ENCODE measurements at places on chromosomes 2 and 18.

GRCh38 chr2:234450431-234451124 is 46.3 kb downstream of the ARL4C start:
- DNase-seq: no peak

DNA sequence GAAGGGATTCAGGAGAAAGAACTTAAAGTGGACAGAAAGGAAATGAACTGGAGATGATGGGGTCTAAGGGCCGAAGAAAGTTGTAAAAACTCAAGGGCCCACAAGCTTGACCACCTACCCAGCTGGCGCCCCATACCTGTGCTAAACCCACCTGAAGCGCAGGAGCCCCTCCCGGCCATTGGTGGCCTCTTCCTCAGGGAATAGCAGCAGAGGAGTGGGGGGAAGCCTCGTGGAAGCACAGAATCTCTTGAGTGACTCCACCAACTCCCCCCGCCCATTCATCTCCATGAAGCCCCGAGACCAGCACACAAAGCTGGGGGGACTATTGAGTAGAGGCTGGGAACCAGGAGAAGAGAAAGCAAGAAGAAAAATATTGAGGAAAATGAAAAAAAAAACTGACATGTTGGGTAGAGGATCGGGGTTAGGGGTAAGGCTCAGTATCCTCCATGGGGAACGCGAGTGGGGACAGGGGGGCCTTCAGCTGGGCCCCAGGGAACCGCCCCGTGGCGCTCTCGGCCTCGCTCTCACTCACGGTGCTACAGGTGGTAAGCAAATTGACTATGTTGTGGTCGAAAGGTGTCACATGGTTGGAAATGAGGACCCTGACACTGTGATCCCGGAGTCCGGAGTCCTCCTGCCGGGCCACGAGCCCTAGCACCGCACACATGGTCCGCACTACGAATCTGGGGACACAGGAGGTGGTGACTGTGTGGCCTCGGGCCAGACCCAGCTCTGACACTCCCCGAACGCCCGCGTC is 728 bp downstream of the AUP1 start:
- no peak for DNase-seq

DNA sequence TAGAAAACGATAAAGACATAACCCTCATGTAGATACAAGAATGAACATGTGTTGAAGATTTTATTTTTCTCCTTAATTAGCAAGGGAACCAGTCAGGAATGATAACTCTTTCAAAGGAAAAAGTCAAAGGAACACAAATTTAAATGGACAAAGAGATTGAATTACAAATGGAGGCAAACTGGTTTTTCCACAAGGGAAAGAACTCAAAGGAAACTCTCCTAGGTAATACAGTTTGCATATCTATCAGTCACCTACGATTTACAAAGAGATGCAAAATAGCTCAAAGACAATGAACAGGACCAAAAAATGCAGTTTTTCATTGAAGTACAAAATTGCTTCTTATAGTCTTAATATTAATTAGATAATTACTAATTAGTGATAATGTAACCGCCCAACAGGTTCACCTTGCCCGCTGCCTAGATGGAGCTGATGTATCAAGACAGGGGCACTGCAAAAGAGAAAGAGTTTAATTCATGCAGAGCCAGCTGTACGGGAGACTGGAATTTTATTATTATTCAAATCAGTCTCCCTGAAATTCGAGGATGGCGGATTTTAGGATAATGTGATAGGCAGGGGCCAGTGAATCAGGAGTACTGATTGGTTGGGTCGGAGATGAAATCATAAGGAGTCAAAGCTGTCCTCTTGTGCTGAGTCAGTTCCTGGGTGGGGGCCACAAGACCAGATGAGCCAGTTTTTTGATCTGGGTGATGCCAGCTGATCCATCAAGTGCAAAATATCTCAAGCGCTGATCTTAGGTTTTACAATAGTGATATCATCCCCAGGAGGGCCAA is 151.0 kb downstream of the TMEM17 start:
- no peak for DNase-seq

- DNase-seq: no peak
Measured at GRCh38 chr18:36283448-36283847, 14.1 kb upstream of the FHOD3 start.

GRCh38 chr18:79887181-79888000 is 64.1 kb downstream of the SLC66A2 start:
- no peak for DNase-seq

GRCh38 chr2:52035391-52035790 is 1003.5 kb upstream of the NRXN1 start:
- DNase-seq: no peak

- DNase-seq: no peak
Measured at GRCh38 chr18:7447318-7448028, 119.6 kb upstream of the PTPRM start.

GRCh38 chr2:20439193-20439475 is 7.7 kb upstream of the RHOB start:
- no peak for DNase-seq

- no peak for DNase-seq
Measured at GRCh38 chr2:29360016-29360784, 245.0 kb downstream of the CLIP4 start.

DNA sequence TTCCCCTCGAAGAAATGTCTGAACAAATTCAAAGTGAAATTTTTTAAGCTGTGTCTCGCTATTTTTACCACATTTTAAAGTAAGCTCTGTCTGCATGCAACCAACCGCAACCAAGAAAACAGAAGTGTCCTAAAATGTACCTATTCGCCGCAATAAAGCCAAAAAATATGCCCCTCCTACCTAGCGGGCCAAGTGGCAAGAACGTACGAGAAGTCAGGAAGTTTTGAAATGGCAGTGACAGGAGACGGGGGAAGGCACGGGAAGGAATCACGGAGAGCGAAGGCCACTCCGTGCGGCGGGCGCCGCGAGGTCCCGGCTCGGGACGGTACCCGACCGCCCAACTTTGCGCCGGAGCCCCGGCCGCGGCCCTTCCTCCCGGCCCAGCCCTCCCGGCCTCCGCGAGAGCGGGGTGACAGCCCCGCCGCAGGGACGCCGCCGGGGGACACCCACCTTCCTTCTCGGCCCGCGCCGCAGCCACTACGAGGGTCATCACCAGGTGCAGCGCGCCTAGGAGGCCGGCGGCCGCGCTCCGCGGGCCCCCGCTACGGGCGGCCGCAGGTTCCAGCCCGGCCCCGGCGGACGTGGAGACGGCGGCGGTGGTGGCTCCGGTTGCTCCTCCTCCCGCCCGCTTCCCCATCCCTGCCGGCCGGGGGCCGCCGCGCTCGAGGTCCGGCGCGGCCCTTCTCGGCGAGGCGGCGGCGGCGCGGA is 568 bp downstream of the TMEM131 start:
- peak; percentile 6 for DNase-seq

DNA sequence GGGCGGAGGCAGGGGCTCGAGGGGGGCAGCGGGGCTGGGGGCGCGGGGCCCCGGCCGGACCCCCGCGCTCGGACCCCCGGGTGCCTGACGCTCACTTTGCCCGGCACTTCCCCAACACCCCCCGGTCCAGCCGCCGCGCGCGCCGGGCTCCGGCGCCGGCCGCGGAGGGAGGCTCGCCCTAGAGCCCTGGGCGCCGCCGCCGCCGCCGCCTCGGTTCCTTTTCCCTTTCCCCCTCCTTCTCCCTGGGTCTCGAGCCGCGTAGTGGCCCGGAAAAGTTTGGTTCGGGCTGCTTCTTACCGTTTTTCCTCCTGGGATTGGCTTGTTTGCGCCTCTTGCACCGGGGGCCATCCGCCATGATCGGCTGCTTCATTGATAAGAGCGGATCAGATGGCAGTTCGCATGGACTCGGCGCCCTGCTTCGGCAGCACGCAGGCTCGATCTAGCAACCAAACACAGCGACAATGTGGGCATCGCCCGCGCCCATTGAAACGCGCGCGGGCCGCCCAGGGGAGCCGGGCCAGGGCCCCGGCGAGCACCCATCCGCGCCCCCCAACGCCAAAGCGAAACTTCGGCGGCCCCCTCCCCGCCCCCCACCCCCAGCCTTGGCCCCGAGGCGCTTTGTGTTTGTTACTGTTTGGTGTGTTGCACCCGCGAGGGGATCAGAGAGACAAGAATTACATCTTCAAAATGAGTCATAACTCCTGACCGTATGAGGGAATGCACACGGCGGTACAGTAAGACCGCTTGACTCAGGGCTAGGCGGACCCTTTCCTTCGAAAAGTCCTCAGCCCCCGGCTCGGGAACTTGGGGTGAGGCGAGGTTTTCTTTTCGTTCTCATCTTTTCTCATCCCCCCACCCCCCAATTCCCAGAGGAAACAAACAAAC is 2.7 kb downstream of the ZEB2 start:
- no peak for DNase-seq

DNA sequence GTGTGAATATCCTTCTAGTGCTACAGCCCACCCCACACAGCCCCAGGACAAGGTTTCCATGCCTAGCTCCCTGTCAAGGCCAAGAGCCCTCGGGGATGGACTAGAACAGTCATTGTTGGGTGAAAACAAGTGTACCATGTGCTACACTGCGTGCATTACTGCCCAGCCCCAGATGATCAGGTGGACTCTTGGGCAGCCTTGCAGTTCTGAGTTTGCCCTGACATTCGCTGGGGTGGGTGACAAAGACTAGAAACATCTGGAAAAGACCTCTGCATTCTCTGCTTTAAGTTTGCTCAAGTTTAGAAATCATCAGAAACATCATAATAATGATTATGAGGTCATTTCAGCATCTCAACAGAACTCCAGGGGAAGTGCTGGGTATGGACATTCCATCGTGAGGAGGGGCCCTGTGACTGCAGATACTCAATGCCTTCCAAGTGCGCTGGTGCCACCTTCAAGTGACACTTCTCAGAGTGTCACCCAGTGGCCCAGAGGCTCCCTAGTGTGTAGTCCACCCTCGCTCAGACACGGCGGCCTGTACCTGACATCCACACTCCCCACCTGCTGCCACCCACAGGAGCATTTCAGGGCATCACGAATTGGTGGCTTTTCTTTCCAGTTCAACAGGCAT is 5.3 kb upstream of the PXDN start:
- DNase-seq: no peak

GRCh38 chr2:64295326-64296139 is 151.3 kb upstream of the PELI1 start:
- DNase-seq: no peak

DNA sequence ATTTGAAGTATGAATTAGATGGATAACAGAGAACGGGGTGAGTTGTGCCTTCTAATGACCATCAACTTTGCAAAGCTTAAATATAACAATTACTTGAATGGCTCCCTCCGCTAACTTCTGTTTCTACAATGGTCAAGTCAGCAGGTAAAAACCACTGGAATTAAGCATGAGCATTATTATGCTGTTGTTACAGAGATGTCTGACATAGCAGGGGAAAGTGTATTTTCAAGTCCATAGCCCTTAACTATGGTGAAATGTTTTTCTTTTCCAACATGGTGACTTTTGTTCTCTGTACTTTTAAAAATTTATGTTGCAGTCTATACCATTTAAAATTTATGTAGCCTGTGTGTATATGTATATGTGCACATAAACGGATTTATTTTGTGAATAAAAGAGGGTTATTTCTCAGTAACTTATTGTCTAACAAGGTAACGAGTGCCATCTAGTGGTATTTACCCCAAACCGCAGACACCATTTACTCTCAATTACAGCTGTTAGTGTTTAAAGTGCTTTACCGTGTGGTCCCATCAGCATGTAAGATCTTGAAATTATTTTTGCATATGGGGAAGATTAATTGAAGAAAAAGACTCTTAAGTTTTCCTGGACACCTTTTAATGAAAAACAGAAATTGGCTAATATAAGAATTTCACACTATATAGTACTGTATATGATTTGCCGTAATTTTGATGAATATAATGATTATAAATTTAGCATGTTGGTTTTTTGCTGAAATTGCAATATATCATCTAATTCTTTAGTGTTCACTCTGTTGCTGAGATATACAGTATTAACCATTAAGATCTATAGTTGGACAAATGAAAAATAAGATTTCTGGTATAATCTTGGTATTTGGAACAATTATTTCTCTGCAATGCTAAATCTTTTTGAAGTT is 78.2 kb downstream of the UBE2E3 start:
- no peak for DNase-seq

GRCh38 chr2:156562124-156562523 is 125.9 kb downstream of the GPD2 start:
- no peak for DNase-seq

DNA sequence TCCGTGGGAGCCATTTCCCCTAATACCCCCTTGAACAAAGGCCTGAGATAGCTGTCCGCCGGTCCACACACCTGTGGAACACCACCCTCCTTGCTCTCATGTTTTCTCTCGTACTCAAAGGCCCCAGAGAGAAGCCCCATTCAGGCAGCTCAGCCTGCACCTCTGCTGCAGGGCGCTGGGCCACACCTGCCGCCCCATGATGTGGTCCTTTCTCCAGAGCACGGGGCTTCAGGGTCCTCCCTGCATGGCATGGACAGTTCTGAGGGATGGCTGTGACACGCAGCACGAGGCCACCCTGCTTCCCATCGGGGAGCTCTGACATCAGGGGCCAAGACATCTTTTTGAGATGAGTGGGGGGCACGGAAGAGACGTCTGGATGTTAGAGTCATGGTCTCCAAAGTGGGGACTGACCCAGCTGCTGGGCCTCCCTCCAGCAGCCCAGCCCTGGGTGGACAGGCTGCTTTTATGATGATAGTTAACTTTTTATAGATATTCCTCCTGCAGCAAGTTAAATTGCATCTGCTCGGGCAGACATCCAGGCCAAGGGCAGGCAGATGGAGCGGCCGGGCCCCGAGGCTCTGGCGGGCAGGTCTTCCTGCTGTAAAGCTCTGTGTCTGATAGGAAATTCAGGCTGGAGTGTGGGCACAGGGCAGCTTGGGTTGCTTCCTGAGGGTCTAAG is 56.7 kb downstream of the SDC1 start:
- no peak for DNase-seq

GRCh38 chr2:95346231-95346737 is 49.1 kb downstream of the KCNIP3 start:
- DNase-seq: no peak

DNA sequence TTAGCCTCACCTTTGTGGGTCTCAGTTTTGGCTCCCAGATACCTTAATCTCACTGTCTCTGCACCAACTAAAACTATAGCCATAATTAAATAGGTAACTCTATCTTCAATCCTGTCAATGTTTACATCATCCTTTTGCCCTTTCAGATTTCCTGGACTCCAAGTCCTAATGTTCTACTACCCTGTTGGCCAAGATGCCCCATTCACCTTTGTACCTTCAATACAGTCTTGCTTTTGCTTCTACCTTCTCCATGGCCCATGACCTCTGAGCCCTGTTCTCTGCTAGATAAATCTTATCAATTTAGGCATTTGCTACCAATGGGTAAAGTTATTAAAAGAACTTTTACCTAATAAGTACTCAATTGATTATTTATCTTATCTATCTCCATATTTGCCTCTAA is 635.5 kb downstream of the ARHGAP15 start:
- no peak for DNase-seq

- DNase-seq: no peak
Measured at GRCh38 chr2:225233234-225233633, 166.3 kb upstream of the NYAP2 start.

DNA sequence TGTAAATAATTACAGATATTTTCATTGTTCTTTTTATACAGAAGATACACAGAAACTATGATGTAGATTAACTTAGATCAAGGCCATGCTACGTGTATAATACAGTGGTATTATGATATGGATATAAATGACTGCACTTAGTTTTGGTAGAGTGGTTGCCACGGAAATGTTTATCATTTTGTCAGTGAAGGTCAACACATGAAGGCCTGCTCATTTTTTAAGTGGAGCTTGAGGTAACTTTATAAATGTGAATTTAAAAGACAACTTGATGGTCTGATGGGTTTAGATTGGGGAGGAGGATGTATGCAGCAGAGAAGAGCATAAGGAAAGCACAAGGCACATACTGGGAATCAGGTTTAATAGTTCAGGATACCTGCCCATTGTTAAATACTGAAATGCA is 14.4 kb upstream of the BBS5 start:
- DNase-seq: no peak
